ENCODE measurements at places on chromosomes 6 and 20.

- DNase-seq: no peak
These were observed 57.2 kb downstream of the DOK5 start for GRCh38 chr20:54532573-54532972.

DNA sequence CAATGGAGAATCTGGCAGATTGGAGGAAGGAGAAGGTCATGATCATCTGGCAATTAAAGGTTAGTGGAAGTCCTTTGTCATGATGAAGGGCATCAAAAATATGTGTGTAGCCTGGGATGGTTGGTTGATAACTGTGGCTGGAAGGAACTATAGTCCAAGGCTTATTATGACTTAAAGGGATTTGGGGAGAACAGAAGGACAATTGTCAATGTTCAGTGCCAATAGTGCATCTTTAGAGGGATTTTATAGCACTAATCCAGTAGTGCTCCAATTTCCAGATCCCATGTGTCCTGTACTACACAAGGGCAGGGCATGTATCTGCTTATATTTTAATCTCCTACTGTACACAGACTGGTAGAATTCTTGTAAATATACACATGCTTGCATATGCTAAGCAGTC, 5.0 kb upstream of the ZBTB24 start:
- no peak for DNase-seq

DNA sequence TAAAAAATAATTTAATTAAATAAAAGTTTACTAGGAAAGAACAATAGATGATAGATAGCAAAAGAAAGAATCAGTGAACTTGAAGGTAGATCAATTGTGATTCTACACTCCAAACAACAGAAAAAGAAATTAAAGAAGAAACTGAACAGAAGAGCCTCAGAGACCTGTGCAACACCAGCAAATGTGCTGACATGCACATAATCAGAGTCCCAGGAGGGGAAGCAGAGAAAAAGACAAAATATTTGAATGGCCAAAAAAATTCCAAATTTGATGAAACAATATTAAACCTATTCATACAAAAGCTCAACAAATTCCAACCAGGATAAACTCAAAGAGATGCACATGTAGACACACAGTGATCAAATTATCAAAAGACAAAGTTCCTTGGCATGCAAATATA, 267.5 kb upstream of the OPRM1 start:
- DNase-seq: no peak

DNA sequence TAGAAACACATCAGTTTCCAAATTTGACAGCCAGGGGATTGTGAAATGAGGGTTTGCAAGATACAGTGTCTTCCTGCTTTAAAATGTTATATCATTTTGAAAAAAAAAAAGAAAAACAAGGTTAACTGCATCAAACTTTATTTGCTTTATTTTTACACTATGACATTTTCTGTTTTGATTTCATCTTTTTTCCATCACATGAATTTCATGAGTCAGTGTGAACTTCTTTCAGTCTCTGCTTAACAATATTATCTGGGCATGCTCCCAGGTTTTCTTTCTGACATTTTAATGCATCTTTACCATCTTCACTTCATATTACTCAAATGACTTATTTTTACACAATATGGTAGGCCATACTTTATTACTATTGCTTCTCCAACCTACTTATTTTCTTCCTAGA, 1.9 kb downstream of the NCOA7 start:
- no peak for DNase-seq

DNA sequence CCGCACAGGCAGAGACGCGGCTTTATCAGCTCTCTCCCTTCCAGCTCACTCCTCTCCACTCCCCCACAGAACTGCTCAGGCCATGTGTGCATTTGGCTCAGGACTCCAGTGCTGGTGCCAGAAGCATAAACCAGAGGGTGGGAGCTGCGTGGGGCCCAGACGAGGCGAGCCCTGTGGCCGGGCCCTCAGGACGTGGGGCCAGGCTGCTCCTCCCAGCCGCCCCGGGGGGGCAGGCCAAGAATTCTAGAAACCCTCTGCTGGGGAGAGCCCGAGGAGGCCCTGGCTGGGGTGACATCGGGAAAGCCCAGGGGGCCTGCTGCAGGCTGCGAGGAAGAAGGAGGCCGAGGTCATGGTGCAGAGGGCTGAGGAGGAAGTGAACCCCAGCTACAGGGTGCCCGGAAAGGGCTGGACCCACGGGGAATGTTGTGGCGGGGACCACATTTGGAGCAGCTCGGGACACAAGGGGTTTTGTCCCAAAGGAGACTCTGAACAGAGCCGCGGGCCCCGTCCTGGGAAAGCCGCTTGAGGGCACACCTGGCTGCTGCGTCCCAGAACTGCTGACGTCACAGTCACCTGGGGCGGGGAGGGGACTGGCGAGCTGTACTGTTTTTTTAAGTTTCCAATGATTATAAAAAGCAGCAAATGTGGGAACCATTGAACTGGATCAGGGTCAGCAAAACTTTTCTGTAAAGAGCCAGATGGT, 107.1 kb downstream of the BANF2 start:
- DNase-seq: no peak

GRCh38 chr6:39327507-39327906, 5.0 kb upstream of the KCNK16 start:
- DNase-seq: no peak

- DNase-seq: no peak
These were observed 50.0 kb downstream of the CDKAL1 start for GRCh38 chr6:20584100-20584731.

DNA sequence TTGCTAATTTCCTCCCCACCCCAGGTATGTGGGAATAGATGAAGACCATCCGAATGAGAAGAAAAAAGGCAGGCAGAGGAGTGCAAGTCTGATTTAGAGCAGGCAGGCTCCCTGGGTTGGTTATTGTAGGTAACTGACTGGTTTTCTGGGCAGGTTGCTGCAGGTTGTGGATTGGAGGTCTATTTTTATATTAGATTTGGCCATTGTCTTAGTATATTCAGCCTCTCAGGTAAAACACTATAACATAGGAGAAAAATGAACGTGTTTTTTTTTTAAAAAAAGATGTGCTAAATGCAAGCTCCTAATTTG, 492 bp upstream of the TBC1D7 start:
- DNase-seq: no peak

DNA sequence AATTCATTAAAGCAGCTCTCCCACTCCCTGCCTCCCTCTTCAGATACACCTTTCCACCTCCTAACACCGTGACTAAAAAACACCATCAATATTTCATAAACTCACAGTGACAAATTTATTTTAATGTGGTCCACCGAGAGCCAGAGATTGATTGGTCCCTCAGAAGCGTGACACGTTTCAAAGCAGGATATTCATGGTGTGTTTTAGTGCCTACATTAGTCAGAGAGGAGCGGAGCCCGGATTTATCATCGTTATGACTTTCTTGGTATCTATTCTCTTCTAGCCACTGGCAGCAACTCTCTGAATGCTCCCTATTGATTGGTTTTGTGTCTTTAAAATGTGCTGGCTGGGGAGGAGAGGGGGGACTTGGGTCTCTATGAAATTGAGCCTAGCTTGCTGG, 265.3 kb downstream of the DHX35 start:
- DNase-seq: no peak

GRCh38 chr6:73375216-73375615, 5.5 kb upstream of the OOEP start:
- DNase-seq: no peak

GRCh38 chr6:57313711-57314471, 3.5 kb upstream of the PRIM2 start:
- DNase-seq: no peak

DNA sequence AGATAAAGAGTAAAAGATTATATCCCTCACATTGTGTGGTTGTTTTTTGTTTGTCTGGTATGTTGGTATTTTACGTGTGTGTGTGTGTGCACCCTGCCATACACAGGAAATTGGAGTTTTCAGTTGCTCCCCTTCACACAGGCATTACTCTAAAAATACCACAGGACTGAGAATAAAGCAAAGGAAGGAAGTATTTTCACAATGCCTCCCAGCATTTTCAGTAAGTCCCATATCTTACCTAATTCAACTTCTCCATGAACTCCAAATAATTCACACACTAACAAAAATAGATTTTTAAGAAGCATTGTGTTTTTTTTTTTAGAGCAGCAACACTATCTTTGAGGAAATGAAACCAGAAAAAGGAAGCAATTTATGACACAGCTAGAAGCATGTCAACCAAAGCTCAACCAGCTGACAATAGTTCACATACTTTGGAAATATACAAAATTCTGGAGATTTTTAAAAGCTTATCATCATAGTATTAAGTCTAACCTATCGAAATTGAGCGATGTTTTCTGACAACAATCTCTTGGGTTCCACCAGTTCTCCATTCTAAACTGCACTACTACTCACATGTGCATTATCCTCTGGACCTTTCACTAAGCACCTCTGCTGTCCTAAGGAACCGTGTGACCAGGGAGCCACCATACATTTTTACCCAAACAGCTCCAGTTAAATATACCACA, 2.1 kb downstream of the UBE2J1 start:
- no peak for DNase-seq

DNA sequence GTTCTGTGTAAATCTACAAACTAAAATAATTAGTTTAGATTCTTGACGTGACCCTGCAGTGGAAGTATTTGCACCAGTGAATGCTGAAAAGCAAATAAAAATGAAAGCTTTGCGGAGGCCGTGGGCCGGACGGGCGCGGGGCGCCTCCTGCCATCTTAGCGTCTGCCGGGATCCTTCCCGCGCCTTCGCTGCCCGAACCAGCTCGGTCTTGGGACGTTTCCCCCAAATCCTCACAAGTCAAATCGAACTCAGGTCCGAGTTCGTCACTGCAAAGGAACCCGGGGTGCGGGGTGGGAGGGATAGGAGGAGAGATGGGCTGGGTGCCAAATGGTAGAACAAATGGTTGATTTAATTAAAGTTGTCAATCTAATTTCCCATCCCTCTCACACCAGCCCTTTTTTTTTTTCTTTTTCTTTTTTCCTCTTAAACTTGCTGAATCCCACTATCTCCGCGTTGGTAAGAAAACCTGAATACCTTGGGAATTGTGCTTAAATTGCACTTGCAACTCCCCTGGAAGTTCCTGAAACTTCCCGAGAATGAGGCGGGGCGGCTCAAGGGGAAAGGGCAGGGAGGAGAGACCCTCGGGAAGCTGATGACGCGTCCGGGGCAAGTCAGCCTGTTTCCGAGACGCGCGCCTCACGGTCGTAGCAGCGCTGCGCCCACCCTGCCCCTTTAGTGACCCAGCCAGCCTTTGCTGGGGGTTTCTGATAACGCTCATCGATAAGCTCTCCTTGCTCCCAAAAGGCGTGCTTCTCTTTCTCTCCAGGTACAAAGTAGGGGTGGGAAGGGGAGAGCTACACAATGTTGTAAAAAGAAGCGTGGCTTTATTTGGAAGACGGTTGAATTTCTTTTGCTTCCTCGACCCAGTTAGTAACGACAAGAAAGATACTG, 1.8 kb downstream of the GJA1 start:
- DNase-seq: no peak

DNA sequence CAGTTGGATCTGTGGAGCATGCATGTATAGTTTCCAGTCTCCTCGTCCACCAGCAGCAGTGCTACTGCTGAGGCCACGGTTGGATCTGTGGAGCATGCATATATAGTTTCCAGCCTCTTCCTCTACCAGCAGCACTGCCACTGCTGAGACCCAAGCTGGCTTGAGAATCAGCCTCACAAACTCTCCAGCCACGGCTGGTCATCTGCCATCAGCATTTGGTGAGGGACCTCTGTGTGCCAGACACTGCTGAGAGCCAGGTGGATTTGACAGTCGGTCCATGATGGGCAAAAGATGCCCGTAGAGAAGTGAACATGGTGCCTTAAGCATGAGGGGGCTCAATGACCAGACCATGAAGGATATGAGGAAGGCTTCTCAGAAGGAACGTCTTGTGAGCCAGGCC, 46.4 kb downstream of the SLC9A8 start:
- no peak for DNase-seq

DNA sequence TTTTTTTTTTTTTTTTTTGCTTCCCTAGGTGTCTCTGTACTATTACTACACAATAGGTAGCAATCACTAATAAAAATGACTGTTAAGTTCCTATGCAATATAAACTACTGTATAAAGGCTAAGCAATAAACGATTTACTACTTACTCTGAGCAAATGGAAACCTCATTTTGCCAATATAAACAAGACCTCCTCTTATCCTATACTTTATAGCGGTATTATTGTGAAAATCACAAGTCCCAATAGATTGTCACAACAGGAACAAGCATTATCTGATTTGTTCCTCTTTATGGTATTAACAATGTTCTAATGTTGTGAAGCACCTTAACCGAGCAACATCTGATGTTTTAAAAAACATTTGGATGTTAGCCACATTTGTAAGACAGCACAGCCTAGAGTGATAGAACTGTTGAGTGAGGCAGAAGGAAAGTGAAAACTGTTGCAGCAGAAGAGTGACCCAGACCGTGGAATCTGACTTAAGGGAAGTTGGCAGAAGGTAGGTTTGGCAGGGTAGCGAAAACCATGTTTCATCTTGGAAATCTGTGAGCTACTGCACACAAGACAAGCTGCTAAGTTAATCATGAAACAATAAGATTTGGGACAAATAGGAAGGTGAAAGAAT, 94.2 kb downstream of the MYLK4 start:
- no peak for DNase-seq

DNA sequence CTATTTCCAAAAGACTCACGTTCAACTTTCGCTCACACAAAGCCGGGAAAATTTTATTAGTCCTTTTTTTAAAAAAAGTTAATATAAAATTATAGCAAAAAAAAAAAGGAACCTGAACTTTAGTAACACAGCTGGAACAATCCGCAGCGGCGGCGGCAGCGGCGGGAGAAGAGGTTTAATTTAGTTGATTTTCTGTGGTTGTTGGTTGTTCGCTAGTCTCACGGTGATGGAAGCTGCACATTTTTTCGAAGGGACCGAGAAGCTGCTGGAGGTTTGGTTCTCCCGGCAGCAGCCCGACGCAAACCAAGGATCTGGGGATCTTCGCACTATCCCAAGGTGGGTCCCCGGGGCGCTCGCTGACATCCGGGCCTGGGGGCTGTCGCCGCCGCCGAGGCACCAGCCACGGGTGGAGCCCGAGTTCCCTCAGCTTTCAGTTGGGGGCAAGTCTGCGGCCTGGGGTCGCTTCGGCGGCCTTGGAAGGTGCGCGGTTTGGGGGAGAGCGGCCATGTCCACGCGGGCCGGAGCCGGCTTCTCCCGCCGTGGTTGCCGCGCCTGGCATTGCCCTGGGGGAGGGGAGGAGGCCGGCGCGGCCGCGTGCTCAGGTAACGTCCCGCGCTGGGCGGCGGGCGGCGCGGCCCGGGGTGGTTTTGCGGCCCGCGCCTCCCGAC, 429 bp downstream of the AMD1 start:
- no peak for DNase-seq

GRCh38 chr6:131321589-131321988, 186.3 kb downstream of the AKAP7 start:
- no peak for DNase-seq

- DNase-seq: no peak
These were observed 68.9 kb downstream of the EDN1 start for GRCh38 chr6:12359036-12359435.

DNA sequence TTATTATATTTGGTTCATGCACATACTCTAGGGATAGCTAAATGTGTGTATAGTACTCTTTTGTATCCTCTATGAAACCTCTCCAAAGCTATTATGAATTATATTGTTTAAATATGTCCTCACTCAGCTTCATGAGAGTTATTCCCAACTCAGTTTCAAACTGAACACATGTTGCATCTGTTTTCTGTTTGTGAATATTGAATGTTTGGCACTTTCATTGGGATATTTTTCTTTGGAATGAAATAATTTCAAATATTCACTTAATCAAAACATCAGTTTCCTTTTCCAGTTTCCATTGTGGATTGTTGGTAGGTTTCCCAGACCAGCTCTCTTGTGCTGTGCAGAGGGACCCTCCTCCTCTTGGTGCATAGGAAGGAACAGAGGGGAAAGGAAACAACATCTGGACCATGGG, 46.6 kb downstream of the HDAC2 start:
- DNase-seq: no peak
